Stimulated activated CD8-positive, alpha-beta memory T cell treated with anti-CD3 and anti-CD28 coated beads, Interleukin-12 subunit alpha, Interleukin-12 subunit beta, amount 100 ng/mL, for 1 hour (primary cell): ENCODE measurements at places on chromosomes 11 and 22.

- no peak for DNase-seq
These were observed 58.2 kb downstream of the ZNF280B start for GRCh38 chr22:22450343-22450839.

DNA sequence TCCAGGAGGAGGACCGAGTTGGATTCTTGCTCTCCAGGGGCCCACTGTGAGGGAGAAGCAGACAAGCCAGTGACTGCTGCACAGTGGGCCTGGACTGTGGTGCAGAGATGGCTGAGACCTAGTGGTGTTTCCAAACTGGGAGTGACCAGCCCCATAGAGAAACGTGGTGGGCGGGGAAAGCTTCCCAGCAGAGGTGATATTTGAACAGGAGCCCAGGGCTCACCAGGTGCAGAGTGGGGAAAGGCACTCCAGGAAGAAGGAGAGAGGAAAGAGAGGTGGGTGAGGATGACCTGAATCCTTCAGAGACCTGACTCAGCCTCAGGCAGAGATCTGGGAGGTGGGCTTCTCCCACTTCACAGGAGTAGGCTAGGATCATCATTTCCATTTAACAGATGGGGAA is 52.1 kb upstream of the RASD2 start:
- DNase-seq: no peak

DNA sequence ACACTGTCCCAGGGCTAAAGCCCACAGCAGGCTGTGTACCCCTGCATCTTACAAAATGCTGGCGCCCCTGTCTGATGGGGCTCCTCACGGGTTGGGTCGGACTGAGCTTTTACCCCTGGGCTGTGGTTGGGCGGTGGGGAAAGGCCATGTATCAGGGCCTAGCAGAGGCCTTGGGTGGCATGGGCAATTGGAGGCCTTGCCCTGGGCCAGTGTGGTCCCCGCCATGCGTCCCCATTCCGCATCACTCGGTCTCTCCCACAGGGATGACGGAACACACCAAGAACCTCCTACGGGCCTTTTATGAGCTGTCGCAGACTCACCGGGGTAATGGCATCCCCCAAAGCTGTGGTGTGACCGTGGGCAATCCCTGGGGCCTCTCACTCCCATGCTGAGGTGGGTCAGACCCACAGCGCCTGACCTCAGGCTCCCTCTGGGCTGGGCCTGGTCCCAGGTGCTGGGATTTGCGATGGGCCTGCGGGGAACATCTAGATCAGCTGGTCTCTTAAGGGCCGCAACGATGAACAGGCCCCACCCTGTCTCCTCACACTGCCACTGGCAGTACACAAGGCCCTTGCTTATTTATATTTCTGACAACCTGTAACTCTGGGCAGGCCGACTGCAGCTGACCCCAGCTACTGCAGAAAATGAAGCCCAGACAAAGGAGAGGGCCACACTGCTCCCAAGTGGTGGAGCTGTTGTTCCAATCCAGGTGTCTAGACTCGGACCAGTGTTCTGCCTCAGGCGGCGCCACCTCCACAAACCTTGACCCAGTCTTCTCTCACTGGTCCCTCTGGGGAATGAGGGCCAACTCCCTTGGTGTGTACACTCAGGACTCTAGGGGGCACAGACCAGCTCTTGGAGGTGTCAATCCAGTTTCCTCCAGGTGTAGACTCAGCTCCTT is 12.3 kb downstream of the SLC16A8 start:
- DNase-seq: no peak

GRCh38 chr22:37631448-37632173 is 7.9 kb upstream of the SH3BP1 start:
- DNase-seq: no peak

DNA sequence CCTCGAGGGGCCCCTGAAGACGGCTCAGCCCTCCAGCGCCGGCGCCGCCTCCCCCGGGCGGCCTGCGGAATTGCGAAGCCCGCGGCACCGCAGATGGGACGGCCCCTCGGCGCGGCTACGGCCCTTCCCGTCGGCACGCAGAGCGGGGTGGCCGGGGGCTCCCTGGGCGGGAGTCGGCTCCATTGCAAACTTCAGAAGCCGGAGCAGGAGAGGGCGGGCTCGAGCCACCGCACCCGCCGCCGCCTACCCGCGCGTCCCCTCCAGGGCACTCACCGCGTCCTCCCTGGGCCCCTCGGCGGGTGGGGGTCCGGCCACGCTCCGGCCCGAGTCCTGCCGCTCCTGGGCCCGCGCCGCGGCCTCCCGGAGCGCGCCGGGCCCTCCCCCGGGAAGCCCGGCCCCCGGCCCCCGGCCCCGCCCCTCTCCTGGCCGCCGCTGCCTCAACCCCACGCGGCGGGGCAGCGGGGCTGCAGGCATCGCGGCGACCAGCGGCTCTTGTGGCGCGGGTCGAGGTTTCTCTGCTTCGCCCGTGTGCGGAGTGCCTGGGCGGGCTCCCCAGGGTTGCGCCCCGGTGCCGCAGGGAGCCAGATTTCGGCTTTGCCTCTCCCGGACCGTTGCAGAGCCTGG is at the start of gene PACSIN3:
PACSIN3 (minus strand) TSS at position 359 of the 624 bp plus-strand sequence. CDS start 3,707 bp downstream, outside the sequence.
- DNase-seq: no peak

GRCh38 chr22:21807544-21808529 is 59.6 kb downstream of the MAPK1 start:
- DNase-seq: no peak

- no peak for DNase-seq
These were observed 39.3 kb downstream of the ABCC8 start for GRCh38 chr11:17437366-17437765.

DNA sequence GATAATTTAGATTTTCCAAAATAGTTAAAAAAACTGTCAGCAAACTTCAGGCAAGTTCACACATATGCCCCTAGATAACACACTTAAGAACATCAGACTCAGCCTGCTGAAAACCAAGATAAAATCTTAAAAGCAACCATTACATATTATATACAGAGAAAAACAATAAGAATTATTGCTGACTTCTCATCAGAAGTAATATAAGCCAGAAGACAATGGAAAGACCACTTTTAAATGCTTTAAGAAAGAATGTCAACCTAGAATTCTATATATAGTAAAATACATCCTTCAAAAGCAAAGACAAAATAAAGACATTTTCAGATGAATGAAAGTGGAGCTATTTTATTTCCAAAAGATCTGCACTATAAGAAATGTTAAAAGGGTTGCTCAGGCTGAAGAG is 37.8 kb upstream of the SC5D start:
- DNase-seq: no peak

GRCh38 chr11:42906226-42906625 is 405.6 kb upstream of the API5 start:
- no peak for DNase-seq

- DNase-seq: no peak
These were observed 145.0 kb upstream of the THY1 start for GRCh38 chr11:119567688-119568582.

DNA sequence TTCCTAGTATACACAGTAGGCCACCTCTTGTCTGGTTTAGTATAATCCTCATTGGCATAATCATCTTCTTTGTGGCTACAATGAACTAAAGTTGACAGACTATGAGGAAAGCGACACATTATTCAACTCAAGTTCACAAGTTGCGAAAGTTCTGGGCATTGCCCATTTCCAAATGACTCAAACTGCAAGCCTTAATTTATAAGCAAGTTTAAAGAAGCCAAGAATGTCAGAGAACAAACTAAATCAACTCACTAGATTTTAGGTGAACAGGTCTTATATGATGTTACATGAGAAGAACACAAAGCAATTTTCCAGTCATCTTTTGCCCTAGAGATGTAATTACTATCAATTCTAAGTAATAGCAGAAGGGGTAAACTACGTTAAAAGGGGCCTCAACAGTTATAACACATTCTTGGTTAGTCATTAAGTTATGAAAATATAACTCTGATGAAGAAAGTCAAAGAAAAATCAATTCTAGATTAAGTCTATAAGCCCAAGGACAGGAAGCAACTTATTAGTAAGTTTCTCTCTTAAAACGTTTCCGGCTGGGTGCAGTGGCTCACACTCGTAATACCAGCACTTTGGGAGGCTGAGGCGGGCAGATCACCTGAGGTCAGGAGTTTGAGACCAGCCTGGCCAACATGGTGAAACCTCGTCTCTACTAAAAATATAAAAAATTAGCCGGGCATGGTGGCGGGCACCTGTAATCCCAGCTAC is 21.5 kb downstream of the PICALM start:
- DNase-seq: no peak

DNA sequence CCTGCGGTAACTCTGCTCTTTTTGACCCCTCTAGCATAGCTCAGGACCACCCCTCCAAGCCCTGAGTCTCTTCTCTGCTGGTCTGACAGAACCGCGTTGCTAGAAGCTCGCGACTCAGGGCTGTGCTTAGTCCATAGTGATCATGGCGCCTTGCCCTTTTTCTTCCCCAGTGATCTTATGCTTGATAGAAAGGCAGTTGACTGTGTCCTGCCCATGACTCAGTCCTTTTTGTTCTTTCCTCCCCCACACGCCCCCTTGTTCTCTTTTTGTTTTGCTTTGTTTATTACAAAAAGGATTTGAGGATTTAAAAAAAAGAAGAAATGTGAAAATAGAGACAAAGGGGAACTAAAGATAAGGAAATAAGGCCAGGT is 17.5 kb downstream of the IL17RA start:
- no peak for DNase-seq

DNA sequence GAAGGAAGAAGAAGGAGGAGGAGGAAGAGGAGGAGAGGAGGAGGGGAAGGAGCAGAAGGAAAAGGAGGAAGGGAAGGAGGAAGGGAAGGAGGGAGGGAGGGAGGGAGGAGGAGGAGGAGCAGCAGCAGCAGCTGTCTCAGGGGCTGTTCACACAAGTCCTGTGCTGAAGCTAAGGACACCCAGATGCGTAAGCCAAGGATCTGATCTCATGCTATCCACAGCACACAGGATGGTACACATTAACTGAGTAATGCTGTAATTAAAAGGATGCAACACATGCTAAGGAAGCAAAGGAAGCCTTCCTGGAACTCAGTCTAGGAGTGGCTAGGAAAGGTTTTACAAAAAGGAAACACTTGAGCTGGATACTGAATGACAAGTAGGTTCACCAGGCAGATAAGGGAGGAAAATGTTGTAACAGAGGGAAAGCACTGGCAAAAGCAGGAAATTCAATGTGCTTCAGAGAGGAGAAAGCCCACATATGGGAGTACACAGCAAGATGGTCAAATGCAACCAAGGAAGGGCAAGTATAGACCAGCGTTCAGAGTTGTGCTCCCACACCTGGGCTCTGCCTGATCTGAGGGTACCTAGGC is 32.0 kb downstream of the TRIM66 start:
- DNase-seq: no peak

DNA sequence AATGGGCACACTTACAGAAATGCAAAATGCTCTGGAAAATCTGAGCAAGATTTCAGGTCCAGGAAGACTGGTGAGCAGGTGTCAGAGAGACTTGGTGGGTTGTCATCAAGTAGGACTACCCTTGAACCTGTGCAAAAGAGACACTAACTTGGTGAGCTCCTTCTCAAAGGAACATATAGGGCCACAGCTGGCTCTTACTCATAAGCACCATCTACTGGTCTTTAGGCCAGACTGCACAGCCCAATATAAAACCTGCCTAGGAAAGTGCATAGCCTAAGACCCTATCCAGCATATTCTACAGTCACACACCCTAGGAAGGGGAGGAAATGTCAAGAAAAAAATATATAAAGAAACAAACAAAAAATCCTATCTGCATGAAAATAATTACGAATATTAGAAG is 18.2 kb upstream of the OR10W1 start:
- no peak for DNase-seq
